ENCODE measurements at places on chromosomes 11 and 22.

- no peak for DNase-seq
These were observed 150.2 kb downstream of the TMEM135 start for GRCh38 chr11:87187930-87188329.

GRCh38 chr11:80733361-80733760, 1292.5 kb upstream of the TENM4 start:
- DNase-seq: no peak

DNA sequence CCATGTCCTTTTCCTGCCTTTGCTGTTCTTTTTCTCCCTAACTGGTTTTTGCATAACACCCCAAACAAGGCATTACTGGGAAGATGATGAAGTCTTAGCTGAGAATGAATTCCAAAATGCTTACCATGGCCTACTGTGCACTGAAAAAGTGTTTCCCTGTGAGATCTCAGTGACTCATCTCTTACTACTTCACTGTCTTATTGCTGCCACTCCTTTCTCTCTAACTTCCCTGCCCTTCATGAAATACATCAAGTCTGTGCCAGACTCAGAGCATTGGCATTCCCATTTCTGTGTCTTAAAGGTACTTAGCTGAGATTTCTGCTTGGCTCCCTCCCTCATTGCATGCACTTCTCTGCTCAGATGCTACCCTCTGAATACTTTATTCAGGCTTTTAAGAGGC, 49.1 kb upstream of the MUC15 start:
- peak; percentile 93 for DNase-seq

DNA sequence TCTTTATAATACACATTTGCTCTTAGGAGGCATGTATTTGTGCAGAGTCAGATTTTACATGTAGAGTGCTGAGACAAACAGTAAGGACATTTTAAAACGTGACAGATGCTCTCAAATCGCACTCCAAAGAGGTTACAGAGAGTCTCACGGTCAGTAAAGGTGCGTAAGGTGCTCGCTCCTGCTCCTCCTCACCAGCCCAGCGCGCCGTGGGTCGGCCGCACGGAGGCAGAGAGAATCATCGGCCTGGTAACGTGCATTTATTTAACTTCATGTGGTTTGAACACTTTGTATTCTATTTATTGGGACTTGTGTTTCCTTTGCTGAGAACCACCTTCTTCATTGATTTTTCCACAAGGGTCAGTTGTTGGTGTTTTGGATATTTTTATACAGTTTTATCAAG, 900.1 kb downstream of the BRD1 start:
- no peak for DNase-seq

DNA sequence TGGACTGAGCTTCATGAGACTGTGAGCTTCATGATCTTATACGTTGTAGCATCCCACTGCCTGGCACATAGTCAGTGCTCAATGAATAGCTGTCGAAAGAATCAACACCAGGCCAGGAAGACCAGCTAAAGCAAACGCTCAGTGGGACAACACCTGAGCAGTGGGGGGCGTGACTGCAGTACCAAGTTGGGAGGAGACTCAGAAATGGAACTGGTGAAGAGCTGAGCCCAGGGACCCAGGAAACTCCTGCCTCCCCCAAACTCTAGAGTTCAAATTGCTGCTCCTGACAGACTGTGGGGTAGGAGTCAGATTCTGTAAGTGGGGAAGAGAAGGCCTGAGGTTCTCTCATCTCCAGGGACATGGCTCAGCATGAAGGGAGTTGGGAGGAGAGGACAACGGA, 59.3 kb downstream of the MORC2 start:
- DNase-seq: no peak

DNA sequence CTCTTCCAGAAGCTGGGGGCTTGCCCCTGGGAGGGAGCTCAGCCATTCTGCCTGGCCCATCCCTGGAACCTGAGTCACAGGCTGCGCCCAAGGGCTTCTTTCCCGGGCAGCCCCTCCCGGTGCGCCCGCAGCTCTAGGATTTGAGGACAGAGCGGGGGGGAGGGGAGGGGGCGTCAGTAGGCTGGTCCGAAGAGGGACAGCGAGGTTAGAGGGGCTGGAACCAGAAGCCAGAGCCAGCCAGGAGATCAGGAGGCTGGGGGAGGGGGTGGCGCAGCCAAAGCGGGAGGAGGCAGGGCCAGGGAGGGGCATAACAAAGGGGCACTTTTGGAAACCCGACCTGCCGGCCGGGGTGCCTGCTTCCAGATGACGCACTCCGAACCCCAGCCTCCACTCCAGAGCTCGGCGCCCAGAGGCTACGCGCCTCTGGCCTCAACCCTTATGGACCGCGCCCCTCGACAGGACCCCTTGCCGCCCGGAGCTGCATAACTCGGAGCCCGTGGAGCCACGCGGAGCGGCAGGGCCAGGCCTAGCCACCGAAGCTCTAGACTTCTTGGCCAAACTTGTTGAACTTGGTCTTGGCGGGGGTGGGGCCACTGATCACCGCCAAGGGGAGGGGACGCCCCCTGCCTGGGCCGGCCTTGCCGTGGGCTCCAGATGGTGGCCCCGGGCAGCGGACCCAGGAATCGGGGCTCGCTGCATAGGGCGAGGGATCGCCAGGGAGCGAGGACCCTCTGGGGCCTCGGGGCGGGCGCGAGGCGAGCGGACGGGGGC, 744 bp downstream of the PACSIN3 start:
- peak; percentile 27 for DNase-seq

DNA sequence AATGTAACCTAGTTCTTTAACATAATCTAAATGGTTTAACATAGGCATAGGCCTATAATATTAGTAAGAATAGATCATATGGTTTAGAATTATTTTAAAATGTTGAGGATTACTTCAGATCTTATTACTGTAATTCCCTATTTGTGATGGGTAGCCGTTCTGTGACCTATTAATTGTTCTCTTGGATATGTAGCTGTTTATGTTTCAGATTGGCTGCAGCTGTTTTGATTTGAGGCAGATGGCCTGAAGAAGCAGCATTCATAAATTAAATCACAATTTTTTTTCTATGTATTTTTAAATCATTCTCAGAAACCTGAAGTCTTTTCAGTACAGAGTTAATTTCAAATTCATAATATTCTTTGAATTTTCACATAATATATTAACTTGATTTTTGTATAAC, 104.5 kb downstream of the PDE3B start:
- DNase-seq: no peak
